Activated CD4-positive, alpha-beta memory T cell treated with anti-CD3 and anti-CD28 coated beads, Interleukin-2, amount 10 ng/mL, durations not matched to agents 7 days and 5 days (primary cell): ENCODE measurements at places on chromosomes 16 and 17. TPM values are rescaled to one million over a fixed set of nuclear protein-coding genes. Genes with fewer than 3 reads are reported as not detected.

SMTNL2 gene
- not detected for total RNA-seq

DLX3 gene
- total RNA-seq, result not detected

KRT13 gene
- not detected for total RNA-seq

CES3 gene
- 6.3 TPM for total RNA-seq

KRTAP1-5 gene
- not detected for total RNA-seq

GAST gene
- total RNA-seq, result not detected

ASB16 gene
- total RNA-seq, result 0.38 TPM

CA5A gene
- total RNA-seq, result not detected

HOXB3 gene
- total RNA-seq, result 10.8 TPM

ZFP3 gene
- total RNA-seq, result 3.4 TPM

SULT1A1 gene
- total RNA-seq, result 5.5 TPM

EFCAB5 gene
- total RNA-seq, result 0.86 TPM

SPN gene
- 359 TPM for total RNA-seq

CDH3 gene
- total RNA-seq, result 0.33 TPM

SULT1A4 gene
- 2.4 TPM for total RNA-seq

HSF5 gene
- total RNA-seq, result 0.70 TPM

PRSS21 gene
- total RNA-seq, result 4.0 TPM

SRL gene
- not detected for total RNA-seq

C17orf113 gene
- total RNA-seq, result 0.05 TPM

SLC6A2 gene
- total RNA-seq, result not detected
